ENCODE measurements at places on chromosomes 11 and 22.

- DNase-seq = no peak
Observed at GRCh38 chr22:44357296-44357965, 44.7 kb upstream of the SHISAL1 start.

DNA sequence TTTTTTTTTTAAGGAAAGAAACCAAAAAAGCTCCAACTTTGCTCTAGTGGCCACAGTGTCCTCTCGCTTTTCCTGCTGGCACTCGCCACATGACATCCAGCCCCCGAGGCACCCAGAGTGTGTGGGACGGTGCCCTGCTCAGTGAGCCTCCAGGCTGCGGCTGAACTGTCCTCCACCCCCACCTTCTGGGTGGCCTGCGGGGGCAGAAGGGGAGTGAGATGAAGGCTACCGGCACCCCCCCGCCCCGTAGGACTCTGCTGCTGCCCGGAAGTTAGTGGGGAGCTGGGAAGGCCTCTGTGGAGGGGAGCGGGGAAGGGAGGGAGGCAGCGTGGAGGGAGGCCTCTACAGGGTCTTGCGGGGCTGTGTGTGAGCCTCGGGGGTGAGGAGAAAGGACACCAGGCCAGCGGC, 264.4 kb downstream of the CTTN start:
- no peak for DNase-seq

GRCh38 chr11:62186195-62186594, 3.8 kb upstream of the SCGB1D1 start:
- no peak for DNase-seq

GRCh38 chr22:49514641-49515040, 313.0 kb downstream of the BRD1 start:
- no peak for DNase-seq

DNA sequence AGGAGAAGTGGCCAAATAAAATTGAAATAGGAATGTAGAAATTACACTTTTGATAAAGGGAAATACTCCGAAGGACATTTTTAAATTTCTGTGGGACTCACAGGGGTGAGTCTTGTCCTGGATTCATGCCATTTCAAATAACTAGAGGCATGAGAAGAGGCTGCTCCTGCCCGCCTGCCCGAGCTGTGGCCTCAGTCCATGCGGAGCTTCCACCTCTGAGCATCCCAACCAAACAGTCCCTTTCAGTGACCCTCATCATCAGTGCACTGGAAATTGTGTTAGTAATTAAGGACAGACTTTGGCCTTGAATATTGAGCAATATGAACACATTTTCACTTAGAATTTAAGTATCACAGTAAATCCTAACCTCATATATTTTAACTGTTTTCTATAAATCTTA, 25.6 kb downstream of the GRIA4 start:
- DNase-seq = no peak

GRCh38 chr22:41479671-41480396, 10.9 kb downstream of the ACO2 start:
- DNase-seq = no peak

DNA sequence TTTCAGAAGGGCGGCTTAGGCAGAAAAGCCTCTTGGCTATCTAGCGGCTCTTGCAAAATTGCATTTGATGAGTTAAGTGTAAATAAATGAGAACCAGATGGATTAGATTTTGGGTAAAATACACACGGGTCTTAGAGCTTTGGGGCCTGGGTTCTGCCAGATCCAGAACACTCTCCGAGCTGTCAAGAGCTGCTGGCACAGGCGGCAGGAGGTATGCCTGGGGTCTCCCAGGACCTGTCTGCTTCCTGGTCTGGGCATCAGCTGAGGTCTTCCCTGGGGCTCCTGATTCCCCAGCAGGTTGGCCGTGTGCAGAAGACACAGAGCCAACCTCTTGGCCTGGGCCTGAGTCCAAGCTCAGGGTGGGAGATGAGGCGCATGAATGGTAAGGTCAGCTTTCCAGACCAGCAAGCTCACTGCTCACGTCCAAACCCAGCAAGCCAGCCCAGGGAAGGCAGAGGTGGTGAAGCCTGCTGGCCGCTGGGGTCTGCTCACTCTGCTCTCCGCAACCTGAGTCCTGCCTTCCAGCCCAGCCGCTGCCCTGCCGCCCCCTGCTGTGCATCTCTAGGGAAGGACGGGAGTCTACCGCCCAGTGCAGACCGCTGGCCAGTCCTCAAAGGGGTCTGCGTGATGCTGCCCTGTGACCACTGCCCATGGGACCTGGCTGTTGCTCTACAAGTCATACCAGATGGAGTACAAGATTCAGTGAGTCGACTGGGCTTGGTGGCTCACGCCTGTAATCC, 44.9 kb downstream of the SCUBE1 start:
- DNase-seq = no peak

GRCh38 chr22:42214633-42215415, 55.6 kb downstream of the TCF20 start:
- no peak for DNase-seq

GRCh38 chr11:15118431-15118830, 3.7 kb downstream of the INSC start:
- DNase-seq = no peak

DNA sequence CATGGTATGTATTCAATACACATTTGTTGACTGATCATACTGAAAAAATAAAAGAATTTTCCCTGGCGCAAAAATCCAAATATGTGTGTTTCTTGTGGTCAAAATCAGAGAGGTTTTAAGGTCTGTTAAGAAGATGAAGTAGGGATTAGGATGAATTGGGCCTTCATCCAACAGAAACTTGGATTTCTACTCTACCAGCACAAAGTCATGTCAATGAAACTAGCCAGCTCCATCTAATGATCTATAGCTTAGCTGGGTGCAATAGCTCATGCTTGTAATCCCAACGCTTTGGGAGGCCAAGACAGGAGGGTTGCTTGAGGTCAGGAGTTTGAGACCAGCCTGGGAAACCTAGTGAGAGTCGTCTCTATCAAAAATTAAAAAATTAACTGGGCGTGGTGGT, 65.5 kb downstream of the USP35 start:
- DNase-seq = no peak
